CD4-positive, CD25-positive, alpha-beta regulatory T cell (primary cell): ENCODE measurements at places on chromosomes 3 and 15. TPM values are rescaled to one million over a fixed set of nuclear protein-coding genes. Genes with fewer than 3 reads are reported as not detected.

The GP9 gene
- not detected for polyA plus RNA-seq

The CASR gene
- not detected for polyA plus RNA-seq

The A4GNT gene
- not detected for polyA plus RNA-seq

The RBPMS2 gene
- polyA plus RNA-seq, result not detected

The RETNLB gene
- not detected for polyA plus RNA-seq

The LRIG1 gene
- 67.3 TPM for polyA plus RNA-seq

The BFSP2 gene
- polyA plus RNA-seq, result 41.1 TPM

The PLA2G4E gene
- not detected for polyA plus RNA-seq

The TNIK gene
- polyA plus RNA-seq, result 26.7 TPM

The SH2D7 gene
- polyA plus RNA-seq, result 0.09 TPM

The ADAMTS17 gene
- 0.20 TPM for polyA plus RNA-seq

The MAP2K5 gene
- polyA plus RNA-seq, result 16.9 TPM

The CHRNA3 gene
- 0.13 TPM for polyA plus RNA-seq

The C3orf85 gene
- not detected for polyA plus RNA-seq

The TRIM71 gene
- polyA plus RNA-seq, result 0.06 TPM

The ANKUB1 gene
- not detected for polyA plus RNA-seq

The GPR87 gene
- not detected for polyA plus RNA-seq

The EOMES gene
- polyA plus RNA-seq, result 0.99 TPM

The SOX14 gene
- polyA plus RNA-seq, result not detected

DNA sequence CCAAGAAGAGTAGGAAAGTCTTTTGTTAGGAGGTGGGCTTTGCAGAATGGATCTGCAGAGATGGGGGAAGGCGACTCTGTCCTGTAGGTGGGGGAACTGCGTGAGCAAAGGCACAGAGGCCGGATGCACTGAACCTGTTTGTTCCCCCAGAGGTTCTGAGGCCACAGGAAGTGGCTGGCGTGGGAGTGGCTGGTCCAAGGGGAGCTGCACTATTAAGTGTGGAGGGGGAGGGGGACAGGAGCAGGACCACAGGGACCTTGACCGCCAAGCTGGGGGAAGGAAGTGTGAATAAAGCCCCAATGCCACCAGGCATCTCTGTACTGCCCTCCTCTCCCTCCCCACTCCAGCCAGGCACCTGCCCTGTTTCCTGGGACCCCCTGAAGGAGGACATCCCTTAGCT is 51.8 kb downstream of the CYP11A1 start:
- peak; percentile 81 for DNase-seq

DNA sequence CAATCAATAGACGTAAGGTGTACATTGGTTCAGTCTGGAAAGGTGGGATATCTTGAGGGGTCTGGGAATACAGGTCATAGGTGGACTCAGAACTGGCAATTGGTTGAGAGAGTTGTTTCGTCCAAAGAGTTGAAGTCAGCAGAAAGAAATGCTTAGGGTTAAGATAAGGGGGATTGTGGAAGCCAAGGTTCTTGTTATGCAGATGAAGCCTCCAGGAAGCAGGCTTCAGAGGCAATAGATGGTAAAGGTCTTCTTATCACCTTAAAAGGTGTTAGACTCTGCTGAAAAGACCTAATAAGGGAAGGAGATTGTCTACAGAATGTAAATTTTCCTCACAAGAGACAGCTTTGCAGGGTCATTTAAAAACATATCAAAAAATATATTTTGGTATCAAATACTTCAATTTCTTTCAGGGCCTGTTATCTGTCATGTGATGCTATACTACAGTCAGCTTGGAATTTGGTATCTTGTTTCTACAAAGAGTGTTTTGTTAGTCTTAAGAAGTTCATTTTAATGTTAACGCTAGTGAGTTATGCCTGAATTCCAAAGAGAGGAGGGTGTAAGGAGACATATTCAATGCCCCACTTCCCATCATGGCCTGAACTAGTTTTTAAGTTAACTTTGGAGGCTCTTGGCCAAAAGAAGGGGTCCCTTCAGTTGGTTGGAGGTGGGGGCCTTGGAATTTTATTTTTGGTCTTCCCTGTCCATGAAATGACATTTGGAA is 378.2 kb upstream of the ROBO2 start:
- DNase-seq, result no peak

DNA sequence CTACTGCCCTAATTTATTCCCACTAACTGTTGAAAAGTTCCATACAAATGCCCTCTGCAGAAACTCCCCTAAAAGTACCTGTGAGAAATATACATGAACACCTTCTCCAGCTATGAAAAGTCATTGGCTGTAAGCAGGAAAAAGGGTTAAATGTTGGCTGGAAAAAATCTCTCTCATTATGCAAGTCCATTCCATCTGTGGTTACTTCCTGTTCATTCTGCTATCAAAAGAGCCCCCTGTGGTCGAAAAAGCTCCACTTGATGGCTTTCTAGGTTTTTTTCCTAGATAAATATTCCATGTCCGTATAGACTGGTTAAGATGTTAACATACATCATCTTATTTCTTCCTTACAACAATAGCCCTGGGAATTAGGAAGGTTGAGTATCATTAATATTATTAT is 56.2 kb upstream of the AKAP13 start:
- DNase-seq, result no peak

GRCh38 chr15:85770096-85771041 is 24.4 kb downstream of the KLHL25 start:
- no peak for DNase-seq

DNA sequence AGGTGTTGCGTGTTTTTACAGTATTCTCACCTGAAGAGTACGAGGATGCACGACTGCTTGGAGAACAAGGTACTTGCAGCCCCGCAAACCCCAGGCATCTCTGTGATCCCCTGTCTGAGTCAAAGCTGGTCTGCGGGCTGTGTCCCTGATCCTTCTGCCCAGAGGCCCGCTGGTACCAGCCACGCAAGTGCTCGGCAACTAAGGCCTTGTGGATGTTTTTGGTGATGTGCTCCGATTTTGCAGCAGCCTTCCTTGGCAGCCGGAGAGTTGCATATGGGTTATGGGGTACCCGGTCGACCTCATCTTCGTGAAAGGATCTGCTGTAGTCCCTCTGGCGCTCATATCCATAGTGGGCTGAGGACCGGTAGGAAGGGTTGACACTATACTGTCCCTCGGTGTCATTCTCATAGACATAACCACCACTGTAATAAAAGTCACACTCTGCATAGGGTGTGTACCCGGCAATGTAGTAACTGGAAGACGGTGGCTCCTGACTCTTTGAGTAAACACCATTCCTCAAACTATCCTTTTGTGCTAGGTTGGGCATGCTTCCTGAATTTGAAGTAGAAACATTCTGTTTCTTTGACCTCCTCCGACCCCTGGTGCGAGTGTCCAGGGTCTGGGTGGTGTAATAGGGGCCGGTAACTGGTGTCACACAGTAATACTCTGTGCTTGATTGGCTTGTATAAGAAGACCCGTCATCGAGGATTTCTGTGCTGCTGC is 58.6 kb upstream of the LMOD3 start:
- DNase-seq, result no peak

DNA sequence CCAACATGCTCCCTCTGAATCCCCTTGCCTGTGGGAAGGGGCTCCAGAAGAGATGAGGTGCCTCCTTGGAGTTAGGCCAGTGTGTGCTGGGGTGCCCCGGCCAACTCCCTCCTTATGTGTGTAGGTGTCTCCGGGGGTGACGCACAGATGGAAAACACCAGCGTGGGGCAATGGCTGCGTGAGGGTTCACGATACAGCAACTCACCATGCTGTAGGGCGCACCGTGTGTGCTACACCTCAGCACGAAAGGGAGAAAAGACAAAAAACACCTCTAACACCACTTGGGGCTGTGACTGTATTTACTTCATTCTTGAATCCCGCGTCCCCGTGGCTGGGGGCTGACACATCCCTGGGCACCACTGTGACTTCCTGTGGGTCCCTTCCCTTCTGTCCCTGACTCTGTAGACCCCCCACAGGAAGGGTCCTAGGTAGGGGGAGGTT is 1.6 kb upstream of the CALML4 start:
- no peak for DNase-seq

- DNase-seq, result no peak
These were observed 115.0 kb downstream of the FBLN2 start for GRCh38 chr3:13663781-13664535.

DNA sequence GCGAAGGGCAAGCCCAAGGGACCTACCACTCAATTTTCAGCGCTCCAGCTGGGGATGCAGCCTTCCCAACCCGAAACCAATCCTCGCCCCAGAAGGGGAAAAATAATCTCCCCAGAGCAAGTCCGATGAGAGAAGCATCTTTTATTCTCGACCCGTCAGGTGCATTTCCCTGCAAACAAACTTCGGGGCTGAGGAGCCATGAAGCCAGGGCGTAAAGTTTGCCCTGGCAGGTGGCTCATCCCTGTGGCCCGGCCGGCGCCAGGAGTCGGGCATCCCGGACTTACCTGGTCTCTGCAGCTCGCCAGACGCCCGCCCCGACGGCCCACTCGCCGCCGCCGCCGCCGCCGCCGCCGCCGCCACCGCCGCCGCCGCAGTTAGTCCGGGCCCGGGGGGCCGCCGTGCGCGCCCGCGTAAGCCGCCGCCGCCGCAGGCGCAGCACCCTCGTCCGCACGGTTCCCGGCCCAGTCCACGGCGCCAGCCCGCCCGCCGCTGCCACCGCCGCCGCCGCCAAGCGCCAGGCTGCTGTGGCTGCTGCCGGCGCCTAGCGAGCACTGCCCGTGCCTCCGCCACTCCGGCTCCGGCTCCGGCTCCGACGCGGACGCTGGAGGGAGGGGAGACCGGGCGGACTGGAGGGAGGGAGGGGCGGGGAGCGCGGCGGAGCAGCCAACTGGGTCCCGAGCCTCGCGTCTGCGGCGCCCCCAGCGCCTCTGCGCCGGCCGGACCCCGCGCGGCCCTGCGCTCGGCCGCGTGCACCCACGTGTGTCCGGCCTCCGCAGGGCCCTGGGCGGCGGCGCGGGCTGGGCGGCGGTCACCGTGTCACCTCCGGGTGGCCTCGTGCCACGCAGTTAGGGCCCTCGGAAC is at the start of gene CNTN3:
Gene CNTN3 (minus strand): TSS at position 553 of the 861 bp plus-strand sequence. CDS start 93,547 bp downstream, outside the sequence.
- DNase-seq, result no peak

- DNase-seq, result no peak
These were observed 4.2 kb downstream of the EDEM1 start for GRCh38 chr3:5191555-5192304.

- no peak for DNase-seq
These were observed 32.2 kb downstream of the GPR176 start for GRCh38 chr15:39887832-39888231.

GRCh38 chr15:25179673-25180511 is 225.1 kb downstream of the SNRPN start:
- no peak for DNase-seq

- no peak for DNase-seq
These were observed 578.3 kb upstream of the ADAMTS9 start for GRCh38 chr3:65265942-65266590.

- DNase-seq, result no peak
These were observed 980 bp downstream of the PARP9 start for GRCh38 chr3:122562923-122563716.

DNA sequence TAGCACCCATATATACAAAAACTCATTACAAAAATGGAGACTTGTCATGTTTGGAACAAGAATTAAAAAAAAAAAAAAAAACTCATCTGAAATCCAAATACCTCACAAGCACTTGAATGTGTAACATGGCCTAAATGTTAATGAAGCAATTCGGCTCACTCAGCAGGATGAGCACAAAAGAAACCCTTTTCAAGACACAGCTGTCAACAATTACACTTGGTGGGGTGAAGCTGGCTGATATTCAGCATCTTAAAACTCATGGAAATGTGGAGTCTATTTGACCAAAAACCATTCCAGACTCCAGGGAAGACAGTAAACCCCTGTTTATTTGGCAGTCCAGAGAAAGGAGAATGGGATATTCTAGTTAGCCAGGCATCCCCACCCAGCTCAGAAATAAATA is 205.4 kb upstream of the TSC22D2 start:
- no peak for DNase-seq

- no peak for DNase-seq
These were observed 41.4 kb upstream of the VEPH1 start for GRCh38 chr3:157544501-157545130.

GRCh38 chr3:76293856-76294255 is 508.5 kb upstream of the ZNF717 start:
- DNase-seq, result no peak

- DNase-seq, result no peak
These were observed 56.7 kb upstream of the ATP13A3 start for GRCh38 chr3:194543550-194543949.

GRCh38 chr15:98668566-98669308 is 20.4 kb downstream of the IGF1R start:
- peak; percentile 79 for DNase-seq

- no peak for DNase-seq
These were observed 59.4 kb upstream of the CD47 start for GRCh38 chr3:108150200-108150599.

- DNase-seq, result no peak
These were observed 250.7 kb downstream of the OPA1 start for GRCh38 chr3:193843474-193844301.

DNA sequence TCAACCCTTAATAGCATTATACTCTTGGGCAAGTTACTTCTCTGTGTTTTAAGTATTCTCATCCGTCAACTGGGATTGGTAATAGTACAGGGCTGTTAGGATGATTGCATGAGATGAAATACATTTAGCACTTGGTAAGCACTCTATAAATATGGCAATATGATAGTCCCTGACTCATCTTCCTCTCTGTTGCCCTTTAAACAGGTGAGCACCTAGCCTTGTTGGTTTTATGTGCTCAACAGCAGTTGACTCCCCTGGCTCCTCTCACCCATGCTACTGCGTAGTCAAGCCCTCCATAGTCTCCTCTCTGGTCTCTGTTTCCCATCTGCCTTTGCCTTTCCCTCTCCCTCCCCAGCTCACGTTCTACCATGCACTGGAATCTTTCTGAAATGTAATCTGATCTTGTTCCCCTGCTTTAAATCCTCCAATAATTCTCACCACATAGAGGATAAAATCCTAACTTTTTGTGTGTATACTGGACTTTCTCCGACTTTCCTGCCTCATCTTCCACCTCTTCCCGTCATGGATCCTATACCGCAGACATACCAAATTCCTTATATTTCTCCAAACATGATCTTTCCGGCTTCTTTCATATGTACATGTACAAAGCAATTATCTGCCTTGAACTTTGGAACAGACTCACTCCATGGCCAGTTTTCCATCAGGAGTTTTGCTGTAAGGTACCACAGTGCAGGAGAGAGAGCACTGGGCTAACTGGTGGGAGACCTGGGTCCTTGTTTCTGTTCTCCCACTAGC is 42.3 kb downstream of the FSD2 start:
- DNase-seq, result no peak

DNA sequence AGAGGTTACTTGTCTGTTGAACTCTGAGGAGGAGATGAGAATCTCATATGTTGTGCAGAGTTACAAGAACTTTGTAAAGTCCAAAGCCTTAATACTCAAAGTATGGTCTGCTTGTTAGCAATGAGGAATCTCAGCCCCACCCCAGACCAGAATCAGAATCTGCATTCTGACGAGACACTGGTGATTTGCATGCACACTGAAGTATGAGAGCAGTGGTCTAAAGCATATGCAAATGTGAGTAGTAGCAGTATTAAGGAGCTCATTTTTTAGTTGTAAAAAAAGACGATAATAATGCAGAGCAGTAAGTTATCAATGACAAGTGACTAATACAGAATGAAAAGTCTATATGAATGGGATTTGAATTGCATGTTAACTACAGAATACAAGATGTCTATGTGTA is 327.7 kb downstream of the RYR3 start:
- DNase-seq, result no peak

GRCh38 chr3:177439694-177440269 is 242.5 kb upstream of the TBL1XR1 start:
- DNase-seq, result no peak

GRCh38 chr3:143414571-143415253 is 295.1 kb downstream of the CHST2 start:
- no peak for DNase-seq

GRCh38 chr15:83475551-83475950 is 28.4 kb downstream of the SH3GL3 start:
- DNase-seq, result no peak

- no peak for DNase-seq
These were observed 62.5 kb upstream of the GBE1 start for GRCh38 chr3:81823882-81824395.
